ENCODE measurements at places on chromosomes 13 and 19.

- no peak for DNase-seq
Measured at GRCh38 chr13:59960683-59961082, 203.0 kb downstream of the DIAPH3 start.

DNA sequence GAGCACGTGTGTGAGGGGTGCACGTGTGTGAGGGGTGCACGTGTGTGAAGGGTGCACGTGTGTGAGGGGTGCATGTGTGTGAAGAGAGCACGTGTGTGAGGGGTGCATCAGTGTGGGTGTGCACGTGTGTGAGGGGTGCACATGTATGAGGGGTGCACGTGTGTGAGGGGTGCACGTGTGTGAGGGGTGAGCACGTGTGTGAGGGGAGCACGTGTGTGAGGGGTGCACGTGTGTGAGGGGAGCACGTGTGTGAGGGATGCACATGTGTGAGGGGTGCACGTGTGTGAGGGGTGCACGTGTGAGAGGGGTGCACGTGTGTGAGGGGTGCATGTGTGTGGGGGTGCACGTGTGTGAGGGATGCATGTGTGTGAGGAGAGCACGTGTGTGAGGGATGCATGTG lies 15.7 kb downstream of the RASA3 start:
- DNase-seq, result no peak

GRCh38 chr13:61410669-61411297 lies 4.9 kb downstream of the PCDH20 start:
- DNase-seq, result no peak

DNA sequence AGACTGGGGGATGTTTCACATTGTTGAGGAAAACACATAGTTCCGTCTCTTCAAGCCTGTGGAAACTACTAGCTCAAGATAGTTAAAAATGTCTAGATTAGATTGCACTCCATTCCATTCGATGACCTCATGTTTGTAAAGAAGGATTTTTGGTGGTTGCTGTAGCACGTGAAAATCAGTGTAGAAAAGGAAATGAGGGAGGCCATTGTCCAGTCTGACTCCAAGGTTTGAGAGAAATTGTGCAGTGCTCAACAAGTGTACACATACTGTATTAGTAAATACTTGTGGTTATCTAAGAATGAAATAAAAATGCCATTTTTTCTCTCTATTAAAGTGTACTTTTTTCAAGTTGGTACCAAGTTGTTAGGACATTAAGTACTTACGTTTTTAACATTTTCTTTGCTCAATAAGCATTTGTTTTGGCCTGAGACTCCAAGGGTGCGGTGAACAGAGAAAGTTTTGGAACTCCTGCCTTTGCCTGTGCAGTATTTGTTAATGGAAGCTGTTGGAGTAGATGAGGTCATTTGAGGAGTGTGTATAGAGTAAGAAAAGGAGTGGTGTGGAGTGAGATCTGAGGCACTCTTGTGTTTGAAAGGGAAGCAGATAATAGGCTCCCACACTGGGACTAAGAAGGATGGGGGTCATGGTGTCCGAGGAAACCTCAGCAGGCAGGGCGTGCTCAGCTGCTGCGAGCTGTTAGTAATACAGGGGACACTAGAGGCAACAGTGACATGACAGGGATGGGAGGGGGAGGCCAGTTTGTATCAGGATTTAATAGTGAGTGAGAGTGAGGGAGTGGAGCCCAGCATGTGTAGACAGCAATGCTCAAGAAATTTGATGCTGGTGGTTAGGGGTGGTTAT lies 4.4 kb downstream of the WASF3 start:
- DNase-seq, result no peak

DNA sequence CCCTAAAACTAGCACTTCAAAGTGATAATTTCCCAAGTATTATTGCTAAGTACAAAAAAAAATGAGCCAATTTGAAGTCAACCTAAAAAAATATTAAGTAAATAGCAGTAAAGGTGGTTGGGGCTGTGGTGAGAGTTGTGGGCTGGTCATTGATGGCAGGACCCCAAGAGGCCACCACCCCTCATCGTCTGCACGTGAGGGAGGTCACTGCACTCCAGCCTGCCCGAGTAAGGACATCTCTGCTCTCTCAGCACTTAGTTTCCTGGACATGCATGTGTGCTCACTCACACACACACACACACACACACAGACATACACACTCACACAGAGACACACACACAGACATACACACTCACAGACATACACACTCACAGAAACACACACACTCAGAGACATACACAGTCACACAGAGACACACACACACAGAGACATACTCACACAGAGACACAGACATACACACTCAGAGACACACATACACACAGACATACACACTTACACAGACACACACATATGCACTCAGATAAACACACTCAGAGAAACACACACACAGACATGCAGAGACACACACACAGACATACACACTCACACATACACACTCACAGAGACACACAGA lies 127.2 kb upstream of the SOX1 start:
- DNase-seq, result no peak

GRCh38 chr19:9058905-9059667 lies 27.8 kb upstream of the OR1M1 start:
- no peak for DNase-seq

DNA sequence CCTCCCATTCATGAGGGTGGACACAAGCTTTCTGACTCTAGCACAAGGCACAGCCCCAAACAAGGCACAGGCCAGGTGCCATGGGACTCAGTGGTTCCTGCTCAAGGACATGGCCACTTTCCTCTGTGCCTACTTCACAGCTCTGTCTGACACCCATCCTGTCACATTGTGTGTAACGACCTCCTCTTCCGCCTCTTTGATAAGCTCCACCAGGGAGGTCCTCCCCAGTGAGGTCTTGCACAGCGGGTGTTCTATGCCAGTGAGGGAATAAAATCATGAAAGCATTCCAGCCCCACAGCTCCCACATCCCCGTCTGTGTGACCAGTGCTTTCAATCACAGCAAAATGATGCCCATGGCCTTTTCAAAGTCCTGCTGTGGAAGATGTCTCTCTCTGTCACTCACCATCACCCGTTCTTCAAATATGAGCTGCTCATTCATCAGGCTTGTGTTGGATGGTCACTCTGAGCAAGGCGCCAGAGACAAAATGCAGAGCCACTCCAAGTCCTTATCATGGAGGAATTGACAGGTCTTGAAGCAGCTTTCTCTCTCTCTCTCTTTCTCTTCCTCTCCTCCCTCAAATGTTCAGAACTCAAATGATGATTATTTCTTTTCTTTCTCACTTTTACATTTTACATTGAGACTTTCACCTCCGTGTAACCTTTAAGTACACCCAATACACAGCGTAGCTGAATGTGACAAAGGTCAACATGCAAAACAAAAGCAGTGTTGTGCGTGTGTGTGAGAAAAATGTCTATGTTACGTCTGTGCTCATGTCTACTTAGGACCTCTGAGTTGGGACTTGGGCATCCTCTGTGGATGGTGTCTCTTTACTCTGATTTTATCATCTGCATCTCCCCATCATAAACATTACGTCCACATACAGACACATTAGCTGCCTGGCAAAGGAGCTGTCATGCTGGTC lies 8.0 kb upstream of the SPATA13 start:
- no peak for DNase-seq

GRCh38 chr13:24308488-24309020 lies 826 bp upstream of the C1QTNF9 start:
- no peak for DNase-seq

DNA sequence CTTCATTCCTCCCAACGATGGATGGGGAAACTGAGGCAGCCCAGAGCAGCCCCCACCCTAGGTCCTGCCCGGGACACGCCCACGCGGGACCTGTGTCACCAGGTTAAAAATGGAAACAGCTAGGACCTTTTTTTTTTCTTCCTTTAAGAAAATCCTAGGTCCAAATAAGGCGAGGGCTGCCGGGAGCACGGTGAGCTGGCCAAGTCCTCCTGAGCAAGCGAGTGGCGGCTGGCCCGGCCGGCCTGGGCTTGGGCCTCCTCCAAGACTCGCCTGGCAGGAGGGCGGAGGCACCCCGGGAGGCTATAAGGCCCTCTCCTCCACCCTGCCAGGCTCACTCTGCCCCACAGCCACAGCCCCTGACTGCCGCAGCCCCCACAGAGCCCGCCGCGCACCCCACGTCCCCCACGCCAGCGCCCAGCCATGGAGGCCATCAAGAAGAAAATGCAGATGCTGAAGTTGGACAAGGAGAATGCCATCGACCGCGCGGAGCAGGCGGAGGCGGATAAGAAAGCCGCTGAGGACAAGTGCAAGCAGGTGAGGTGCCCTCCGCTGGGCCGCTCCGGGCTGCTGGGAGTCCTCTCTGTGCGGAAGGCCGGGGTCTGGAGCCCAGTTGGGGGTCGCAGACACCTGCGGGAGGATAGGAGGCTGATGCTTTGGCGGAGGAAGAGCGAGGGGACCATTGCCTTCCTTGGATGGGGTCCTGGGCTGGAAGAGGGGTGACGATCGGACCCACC lies 8.9 kb upstream of the TPM4 start:
- no peak for DNase-seq

DNA sequence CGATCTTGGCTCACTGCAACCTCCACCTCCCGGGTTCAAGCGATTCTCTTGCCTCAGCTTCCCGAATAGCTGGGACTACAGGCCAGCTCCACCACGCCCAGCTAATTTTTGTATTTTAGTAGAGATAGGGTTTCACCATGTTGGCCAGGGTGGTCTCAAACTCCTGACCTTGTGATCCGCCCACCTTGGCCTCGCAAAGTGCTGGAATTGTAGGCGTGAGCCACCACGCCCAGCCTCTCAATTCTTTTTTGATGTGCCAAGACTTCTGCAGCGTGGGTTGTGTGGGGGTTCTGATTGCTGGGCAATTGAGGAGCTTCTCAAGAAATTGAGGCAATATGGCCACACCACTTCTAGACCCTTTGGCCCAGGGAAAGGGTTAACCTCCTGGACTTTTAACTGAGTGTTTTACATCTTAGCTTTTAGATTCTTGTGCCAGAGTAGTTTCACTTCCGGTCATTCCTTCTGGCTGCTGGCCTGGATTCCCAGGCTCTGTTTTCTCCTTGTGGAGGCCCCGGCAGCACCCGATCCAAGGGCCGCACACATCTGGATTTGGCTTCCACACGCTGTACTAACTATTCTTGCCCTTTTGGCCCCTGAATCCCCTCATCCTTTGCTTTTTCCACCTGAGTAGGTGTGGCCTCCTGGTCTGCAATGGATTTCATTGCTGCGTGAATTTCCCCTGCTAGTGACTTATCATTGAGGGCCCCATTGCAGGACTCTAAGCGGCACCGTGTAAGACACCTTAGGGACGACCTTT lies 14.7 kb downstream of the SMARCA4 start:
- DNase-seq, result no peak

GRCh38 chr19:40723661-40724254 lies 6.8 kb downstream of the ITPKC start:
- no peak for DNase-seq

DNA sequence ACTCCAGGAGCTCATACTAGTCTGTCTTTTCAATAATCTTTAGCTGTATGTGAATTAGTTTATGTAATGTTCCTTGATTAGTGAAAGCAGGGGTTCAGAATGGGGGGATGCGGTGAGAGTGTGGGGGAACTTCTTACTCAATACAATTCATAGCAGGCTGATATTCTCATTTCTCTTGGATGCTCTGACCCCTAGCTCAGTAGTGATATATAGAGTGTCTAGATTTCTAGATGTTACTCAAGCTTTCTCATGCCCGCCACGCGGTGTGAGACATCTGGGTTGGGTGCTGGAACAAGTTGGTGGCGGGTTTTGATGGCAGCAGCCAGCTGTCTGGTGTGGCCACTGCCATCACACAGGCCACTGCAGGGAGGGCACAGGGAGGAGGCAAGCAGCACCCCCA lies 39.3 kb upstream of the FLT1 start:
- no peak for DNase-seq

GRCh38 chr13:32314271-32315237 lies 609 bp downstream of the ZAR1L start:
- DNase-seq, result peak; percentile 57

- DNase-seq, result no peak
Measured at GRCh38 chr19:45305421-45305820, 17.3 kb downstream of the CKM start.

- no peak for DNase-seq
Measured at GRCh38 chr13:49052813-49053212, 77.1 kb downstream of the FNDC3A start.

- DNase-seq, result no peak
Measured at GRCh38 chr13:90201202-90201601, 1146.3 kb upstream of the MIR17HG start.

DNA sequence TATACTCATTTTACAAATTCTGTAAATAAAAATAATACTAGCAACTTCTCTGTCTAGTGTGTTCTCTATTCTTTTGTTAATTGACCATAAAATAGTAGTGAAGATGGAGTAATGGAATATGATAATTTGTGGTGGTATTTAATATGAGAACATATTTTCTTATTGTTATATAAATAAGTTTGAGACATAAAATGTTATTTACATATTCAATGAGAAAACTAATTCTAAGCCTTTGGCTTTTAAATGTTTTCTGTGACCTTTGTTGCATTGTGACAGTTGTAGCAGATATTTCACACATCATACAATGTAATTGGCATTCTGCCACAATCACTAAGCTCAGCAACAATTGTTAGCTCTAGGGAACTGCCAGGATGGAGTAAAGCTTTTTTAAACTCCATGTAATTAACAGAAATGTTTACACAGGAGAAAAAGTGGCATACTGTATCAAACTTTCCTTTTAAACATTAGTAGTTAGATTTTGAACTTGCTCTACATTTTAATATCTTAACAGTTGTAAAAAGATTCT lies 562.1 kb upstream of the PCDH9 start:
- DNase-seq, result no peak

GRCh38 chr13:102960959-102961358 lies 105.3 kb downstream of the SLC10A2 start:
- no peak for DNase-seq

GRCh38 chr13:42274386-42275097 lies 2.6 kb downstream of the AKAP11 start:
- DNase-seq, result no peak

DNA sequence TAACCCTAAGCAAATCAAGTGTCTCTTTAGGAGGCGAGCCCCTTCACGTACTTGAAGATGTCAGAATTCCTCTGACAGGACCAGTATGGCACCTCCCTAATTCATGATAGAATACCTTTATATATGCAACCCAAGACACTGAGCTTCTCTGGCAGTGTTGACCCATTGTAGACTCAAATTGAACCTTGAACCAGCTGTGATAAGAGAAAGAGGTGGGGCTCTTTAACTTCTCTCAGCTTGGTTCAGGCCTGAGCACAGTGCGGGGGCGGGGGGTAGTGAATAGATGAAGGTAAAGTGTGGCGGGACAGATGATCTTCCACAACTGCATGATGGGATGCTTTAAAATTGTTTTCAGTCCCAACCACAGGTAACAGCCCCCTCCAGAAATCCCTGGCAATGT lies 12.1 kb downstream of the MBNL2 start:
- no peak for DNase-seq

Measured in NCI-H1930 (cell line).